ENCODE measurements at places on chromosomes 7 and 10. TPM values are rescaled to one million over a fixed set of nuclear protein-coding genes. Genes with fewer than 3 reads are reported as not detected.

RHOBTB1 gene
- 0.77 TPM for total RNA-seq

STEAP1 gene
- total RNA-seq, result 5.5 TPM

VSIR gene
- total RNA-seq, result 34.9 TPM

GIMAP2 gene
- 1.5 TPM for total RNA-seq

TUBB8 gene
- 0.08 TPM for total RNA-seq

DNA sequence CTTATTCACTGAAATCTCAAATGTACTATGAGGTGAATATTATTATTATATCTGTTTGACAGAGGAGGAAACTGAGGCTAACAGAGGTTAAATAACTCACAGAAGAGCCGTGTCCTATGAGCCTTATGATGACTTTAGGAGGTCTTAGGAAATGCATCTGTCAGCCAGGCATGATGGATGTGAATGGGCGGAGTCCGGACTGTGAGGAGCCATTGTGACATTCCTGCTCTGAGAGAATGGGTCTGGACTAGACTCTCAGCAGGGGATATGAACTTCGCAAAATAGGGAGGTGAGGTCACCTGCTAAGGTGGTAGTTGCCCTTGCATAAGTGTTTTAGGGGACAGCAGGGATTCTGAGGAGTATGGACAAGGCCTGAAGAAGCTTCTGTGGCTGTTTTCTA, 153.6 kb downstream of the TMEM178B start:
- no peak for DNase-seq

DNA sequence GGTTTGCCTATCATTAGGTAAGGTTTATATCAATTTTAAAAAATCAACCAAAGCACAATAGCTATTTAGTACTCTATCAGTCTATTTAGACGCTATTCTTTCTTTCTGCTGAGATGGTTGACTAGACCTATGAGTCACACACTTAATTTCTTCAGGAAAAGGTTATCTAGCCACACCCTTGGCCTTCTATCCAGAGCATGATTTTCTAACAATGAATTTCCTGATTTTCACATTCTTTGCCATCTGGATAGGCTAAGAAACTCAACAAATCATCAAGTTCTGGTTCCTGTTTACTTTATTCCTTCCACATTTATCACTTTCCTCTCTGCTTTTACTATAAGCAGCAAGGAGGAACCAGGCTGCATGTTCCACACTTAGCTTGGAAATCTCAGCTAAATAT, 8.1 kb downstream of the PRPS1L1 start:
- no peak for DNase-seq

Data from Panc1 (cell line).